ENCODE measurements at places on chromosomes 2 and 18.

DNA sequence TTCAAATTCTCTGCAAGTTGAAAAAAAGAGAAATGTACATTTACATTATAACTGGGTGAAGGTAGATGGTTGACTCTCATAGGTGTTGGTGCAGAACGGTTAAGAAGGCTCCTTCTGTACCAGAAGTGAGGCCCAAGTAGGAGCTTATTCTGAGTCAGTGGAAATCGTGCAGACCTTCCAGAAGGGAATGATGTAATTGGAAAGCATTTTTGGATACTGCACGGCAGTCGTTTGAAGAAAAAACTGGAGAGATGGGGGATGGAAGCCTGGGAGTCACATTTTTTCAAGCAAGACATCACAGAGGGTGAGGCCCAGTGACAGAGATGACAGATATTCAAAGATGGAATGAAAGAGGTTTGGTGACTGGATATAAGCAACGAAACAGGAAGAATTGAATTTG is 39.4 kb downstream of the HRH4 start:
- no peak for DNase-seq

DNA sequence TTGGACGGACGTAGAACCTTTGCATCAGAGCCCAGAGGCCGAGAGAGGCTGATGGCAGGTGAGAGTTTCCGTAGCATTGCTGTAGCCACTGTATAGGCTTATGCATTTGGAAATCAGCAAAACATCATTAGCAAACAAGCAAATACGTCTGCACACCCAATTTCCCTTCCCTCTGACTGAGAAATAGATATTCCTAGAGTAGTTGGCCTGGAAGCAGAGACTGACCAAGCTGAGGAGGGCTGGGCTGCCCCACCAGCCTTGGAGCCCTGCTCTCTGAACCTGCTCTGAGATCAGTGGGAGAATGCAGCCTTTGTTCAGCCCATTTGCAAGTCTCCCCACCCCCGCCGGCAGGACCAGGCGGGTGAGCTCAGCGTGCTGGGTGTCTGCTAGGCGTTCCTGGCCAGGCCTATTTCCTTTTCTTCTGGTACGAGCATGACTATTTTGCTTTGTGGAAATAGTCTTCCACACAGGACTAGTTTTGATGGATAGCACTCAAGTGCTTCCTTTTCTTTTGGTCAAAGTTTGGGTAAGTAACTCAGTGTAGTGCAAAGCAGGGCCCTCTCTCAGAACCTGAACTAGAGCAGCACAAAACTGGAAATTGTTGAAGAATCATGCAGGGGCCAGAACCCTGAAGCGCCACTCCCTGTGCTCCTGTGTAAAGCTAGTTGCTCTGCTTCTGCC is 21.9 kb upstream of the RNF149 start:
- peak; percentile 36 for DNase-seq

DNA sequence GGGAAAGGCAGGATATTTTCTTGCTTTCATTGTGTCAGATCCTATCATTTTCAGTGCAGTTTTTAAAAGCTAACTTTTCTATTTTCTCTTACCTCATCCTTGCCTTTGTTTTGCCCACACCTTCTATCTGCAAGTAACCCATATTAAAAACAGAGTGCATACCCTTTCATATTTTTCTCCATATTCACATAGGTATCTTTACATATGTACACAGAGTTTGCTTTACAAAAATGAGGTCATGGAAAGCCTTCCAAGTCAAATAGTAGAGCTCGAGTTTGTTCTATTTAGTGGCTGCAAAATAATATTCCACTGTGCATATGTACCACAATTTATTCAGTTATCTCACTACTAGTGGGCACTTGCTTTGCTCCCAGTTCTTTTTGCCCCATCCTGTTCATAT is 3.9 kb upstream of the DHRS9 start:
- DNase-seq, result no peak

DNA sequence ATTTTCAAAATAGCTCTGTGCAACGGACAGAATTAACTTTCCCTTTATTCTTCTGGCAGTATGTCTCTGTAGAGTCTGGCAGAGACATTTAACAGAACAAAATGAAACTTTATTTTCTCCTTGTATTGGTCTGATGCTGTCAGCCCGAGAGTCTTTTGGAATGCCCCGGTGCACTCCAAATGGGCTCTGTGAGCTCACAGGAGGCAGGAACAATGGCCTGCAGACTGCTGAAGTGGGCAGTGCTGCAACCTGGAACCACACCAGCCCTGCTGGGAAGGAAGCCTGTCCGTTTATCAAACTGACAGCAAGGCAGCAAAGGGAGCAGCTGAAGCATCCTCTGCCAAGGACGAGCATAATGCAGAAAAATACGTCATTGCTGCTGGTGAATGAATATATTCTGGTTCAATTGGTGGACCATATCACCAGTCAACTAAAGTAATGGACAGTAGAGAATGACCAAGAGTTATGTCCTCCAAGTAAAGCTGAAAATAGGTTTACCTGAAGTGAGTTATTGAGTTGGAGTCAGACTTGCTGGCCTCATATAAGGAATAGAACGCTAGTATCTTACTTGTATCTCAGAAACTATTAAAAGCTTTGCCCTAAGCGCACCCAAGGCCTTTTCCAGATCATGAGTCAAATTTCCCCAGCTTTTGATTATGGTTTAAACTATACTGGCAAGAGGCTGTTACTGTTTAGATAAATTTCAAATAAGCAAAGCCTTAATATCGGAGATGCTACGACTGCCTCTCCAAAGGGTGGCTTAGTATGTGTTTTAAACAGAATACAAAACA is 207.6 kb upstream of the TANK start:
- no peak for DNase-seq

DNA sequence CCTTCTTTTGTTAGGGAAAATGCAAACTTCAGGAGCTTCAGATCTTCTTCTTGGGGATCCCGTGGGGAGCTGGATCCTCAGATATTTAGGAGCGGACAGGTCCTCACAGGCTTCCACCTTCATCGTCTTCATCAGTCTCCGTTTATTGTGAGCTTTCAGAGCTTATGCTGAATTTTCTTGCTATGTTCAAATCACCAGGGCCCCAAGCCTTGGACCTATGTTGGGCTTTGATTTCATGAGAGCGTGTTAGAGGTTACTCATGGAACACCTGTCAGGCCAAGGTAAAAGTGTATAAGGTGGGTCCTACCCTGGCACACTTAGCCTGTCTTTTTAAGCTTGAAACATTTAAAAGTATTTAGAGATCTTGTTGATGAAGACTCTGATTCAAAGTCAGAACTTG is 212.9 kb downstream of the FAM210A start:
- no peak for DNase-seq

Data from activated T-cell treated with anti-CD3 and anti-CD28 coated beads, Interleukin-2, amount 50 U/mL, for 72 hours (primary cell).